ENCODE measurements at places on chromosomes 16 and 17.

DNA sequence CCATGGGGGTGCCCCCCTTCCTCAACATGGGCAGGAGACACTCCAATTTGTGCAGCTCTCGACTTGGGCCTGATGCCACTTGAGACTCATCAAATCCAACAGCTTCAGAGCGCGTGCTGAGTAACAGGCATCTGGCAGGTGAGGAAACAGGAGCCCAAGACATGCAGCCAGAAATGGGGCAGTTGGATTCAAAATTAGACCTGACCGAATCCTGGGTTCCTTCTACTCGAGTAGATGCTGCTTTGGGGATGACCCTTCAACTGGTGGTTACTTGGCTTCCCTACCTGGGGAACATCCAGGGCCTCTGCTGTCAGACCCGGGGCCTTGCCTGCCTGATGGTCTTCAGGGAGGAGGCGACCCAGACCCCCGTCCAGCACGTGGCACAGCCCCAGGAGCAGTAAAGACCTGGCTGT lies 488 bp upstream of the NTN3 start:
- DNase-seq = no peak

GRCh38 chr17:37318931-37319594 lies 56.7 kb upstream of the C17orf78 start:
- no peak for DNase-seq

GRCh38 chr17:74569020-74570003 lies 2.0 kb upstream of the CD300H start:
- DNase-seq = no peak

DNA sequence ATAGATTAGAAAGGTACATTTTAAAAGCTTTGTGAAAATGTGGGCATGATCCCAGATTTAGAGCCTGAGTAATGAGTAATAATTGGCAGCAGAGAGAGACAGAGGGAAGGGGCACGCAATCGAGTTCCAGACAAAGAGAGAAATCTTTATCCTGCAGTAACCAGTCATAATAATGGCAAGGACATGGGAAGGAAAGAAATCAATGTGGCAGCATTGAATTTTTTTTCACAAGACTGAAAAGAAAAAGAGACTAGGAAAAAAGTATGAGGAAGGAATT lies 790.8 kb upstream of the SOX9 start:
- DNase-seq = no peak

- no peak for DNase-seq
These were observed at the start of gene SNAI3 for GRCh38 chr16:88686439-88687253. TSS of gene SNAI3 (minus strand) at chr16:88686507. CDS start at chr16:88686406, 101 bp downstream.

Data from left renal cortex interstitium (tissue), 4 donors.